ENCODE measurements at places on chromosomes 6 and 20. TPM values are rescaled to one million over a fixed set of nuclear protein-coding genes. Genes with fewer than 3 reads are reported as not detected.

Gene NR2E1
- not detected for total RNA-seq

Gene WFDC5
- not detected for total RNA-seq

Gene PFDN6
- total RNA-seq = 106 TPM

Gene PRL
- total RNA-seq = not detected

Gene ZSCAN23
- 0.62 TPM for total RNA-seq

Gene RNF217
- total RNA-seq = 14.0 TPM

Gene ASIP
- not detected for total RNA-seq

Gene GPX5
- total RNA-seq = not detected

Gene SCAND1
- total RNA-seq = 125 TPM

Gene GGTLC1
- total RNA-seq = not detected

Gene BFSP1
- total RNA-seq = 0.46 TPM

Gene HLA-DRB1
- total RNA-seq = 7.5 TPM

Gene KCNQ2
- not detected for total RNA-seq

Gene RIPPLY2
- total RNA-seq = not detected

Gene ACTL10
- total RNA-seq = not detected

Gene MDFI
- not detected for total RNA-seq

Gene TRMT11
- 2.5 TPM for total RNA-seq

Gene TRPC4AP
- 67.4 TPM for total RNA-seq

Gene BAG2
- total RNA-seq = 7.4 TPM

Gene DHX16
- 48.8 TPM for total RNA-seq

Gene NAA20
- total RNA-seq = 66.2 TPM

Gene CDSN
- total RNA-seq = not detected

Gene GNMT
- 1.1 TPM for total RNA-seq

Gene PNLDC1
- total RNA-seq = not detected

Gene FERMT1
- 0.09 TPM for total RNA-seq

Gene PLAGL2
- total RNA-seq = 5.4 TPM

Gene CCM2L
- 3.1 TPM for total RNA-seq

Gene OPRM1
- not detected for total RNA-seq

Gene PACRG
- total RNA-seq = 0.29 TPM

Gene ETV7
- total RNA-seq = not detected

Gene SCRT2
- not detected for total RNA-seq

Gene SPATA25
- 1.8 TPM for total RNA-seq

Gene C6orf52
- total RNA-seq = not detected

Gene MOCS1
- 45.4 TPM for total RNA-seq

Gene COX4I2
- total RNA-seq = 4.4 TPM

Gene LY6G6F
- not detected for total RNA-seq

Gene EFCAB8
- total RNA-seq = not detected

Gene FAXC
- total RNA-seq = 0.20 TPM

Gene SMLR1
- total RNA-seq = not detected

Gene TP53INP2
- total RNA-seq = 26.7 TPM

Gene HLA-DMA
- total RNA-seq = 5.1 TPM

Gene KCNG1
- not detected for total RNA-seq

Gene DSP
- total RNA-seq = 1.1 TPM

Gene LIN28B
- total RNA-seq = not detected

Gene TMEM170B
- 22.0 TPM for total RNA-seq

Gene PGC
- total RNA-seq = not detected

Gene DNAH8
- total RNA-seq = not detected

Gene GABRR1
- not detected for total RNA-seq

Gene GDAP1L1
- total RNA-seq = not detected

Gene LRRN4
- total RNA-seq = not detected

Gene RAMACL
- 5.6 TPM for total RNA-seq

Gene PDE10A
- total RNA-seq = 1.4 TPM

Gene BPIFA1
- total RNA-seq = not detected

Gene PHIP
- 14.5 TPM for total RNA-seq

Gene GSTA2
- not detected for total RNA-seq

Gene NKX2-2
- total RNA-seq = not detected

Gene CYP21A2
- not detected for total RNA-seq

Gene TMEM217
- total RNA-seq = 0.22 TPM

Gene TFAP2D
- not detected for total RNA-seq

Gene MEP1A
- not detected for total RNA-seq

Data from gastrocnemius medialis (tissue), 4 donors.